ENCODE measurements at places on chromosomes 12 and 14.
A peak's percentile ranks its signal among the peaks of the same experiment; 100 is the strongest.

GRCh38 chr14:51871846-51872245 lies 11.4 kb downstream of the GNG2 start:
- no peak for DNase-seq

DNA sequence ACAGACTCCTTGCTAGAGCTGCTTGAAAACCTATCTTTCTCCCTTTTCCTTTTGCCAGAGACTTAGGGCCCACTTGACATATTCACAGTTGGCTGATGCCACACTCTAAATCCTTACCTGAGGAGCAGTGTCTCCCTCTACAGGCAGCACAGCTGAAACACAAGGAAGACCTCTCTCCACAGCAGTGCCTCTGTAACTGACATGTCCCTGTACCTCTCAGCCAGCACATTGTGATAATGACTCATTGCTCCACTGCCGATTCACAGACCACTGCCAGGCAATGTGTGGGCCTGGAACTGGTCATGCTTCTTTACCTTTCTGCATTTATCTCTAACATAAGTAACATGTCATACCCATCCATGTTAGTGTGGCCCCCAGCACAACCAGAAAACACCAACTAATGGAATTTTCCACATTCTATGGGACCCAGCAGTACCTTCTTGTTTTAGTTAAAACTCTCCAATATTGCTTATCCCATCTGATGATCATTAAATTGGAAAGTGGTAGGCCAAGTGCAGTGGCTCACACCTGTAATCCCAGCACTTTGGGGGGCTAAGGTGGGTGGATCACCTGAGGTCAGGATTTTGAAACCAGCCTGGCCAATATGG lies 56.5 kb downstream of the GTF2A1 start:
- peak; percentile 73 for DNase-seq

GRCh38 chr12:41277100-41277945 lies 89.2 kb downstream of the PDZRN4 start:
- DNase-seq = peak; percentile 39

- DNase-seq = no peak
Observed at GRCh38 chr12:18242380-18243089, 18.8 kb upstream of the PIK3C2G start.

DNA sequence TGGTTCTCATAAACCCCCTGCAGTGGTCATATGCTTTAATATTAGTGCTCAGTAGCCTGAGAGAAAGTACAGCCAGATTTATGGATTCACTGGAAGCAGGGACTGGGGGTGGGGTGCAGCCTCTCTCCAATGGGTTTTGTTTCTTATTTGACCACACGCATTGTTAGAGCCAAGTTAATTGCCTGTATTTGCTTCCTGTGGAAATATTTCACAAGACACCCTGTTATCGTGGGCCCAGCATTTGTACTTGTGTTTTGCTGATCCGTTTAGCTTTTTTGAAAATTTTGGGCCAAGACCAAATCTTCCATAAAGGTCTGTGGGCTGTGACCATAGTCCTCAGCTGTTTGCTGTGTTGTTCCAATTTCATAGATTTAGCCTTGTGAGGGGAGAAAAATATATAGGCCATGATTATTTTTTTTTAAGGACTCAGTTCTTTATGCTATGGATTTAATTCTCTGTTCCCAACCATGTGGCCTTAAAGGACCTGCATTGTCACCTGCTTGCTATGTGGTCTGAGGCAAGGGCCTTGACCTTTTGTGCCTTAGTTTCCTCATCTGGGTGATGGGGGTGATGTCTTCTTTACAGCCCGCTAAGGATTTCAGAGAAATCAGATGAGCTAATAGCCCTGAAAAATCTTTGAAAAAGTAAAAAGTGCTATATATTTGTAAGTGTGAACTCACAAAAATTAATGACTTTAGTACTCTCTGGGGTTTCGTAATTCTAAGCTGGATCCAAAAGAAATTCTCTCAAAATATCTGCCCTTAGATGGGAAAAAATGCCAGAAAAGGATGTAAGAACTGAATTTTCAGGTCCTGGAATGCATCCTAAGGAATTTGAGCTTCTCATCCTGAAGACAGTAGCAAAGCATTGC lies 370.2 kb downstream of the DPF3 start:
- peak; percentile 42 for DNase-seq

GRCh38 chr14:50524731-50525515 lies 7.4 kb downstream of the MAP4K5 start:
- peak; percentile 43 for DNase-seq

- DNase-seq = no peak
Observed at GRCh38 chr14:30252151-30252550, 306.8 kb upstream of the G2E3 start.

DNA sequence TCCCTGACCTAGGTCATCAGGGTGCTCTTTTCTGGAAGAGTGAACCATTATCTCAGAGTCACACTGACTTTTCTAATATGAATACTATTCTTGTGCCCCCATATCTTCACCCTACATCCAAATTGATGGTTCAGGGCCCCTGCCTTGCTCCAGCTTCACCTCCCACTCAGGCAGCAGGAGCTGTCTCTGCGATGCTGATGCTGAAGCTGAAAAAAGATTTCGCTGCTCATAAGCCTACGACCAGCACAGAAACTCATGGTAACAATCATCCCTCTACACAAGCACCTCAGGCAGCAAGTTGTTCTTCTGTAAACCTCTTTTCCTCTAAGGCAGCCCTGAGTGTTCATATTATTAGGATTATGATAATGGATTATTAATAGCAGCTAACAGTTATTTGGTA lies 3.2 kb downstream of the ARF3 start:
- DNase-seq = no peak

GRCh38 chr12:87642245-87642644 lies 387.0 kb downstream of the C12orf50 start:
- DNase-seq = no peak

- DNase-seq = peak; percentile 43
Observed at GRCh38 chr12:12628013-12628412, 16.3 kb downstream of the CREBL2 start.

DNA sequence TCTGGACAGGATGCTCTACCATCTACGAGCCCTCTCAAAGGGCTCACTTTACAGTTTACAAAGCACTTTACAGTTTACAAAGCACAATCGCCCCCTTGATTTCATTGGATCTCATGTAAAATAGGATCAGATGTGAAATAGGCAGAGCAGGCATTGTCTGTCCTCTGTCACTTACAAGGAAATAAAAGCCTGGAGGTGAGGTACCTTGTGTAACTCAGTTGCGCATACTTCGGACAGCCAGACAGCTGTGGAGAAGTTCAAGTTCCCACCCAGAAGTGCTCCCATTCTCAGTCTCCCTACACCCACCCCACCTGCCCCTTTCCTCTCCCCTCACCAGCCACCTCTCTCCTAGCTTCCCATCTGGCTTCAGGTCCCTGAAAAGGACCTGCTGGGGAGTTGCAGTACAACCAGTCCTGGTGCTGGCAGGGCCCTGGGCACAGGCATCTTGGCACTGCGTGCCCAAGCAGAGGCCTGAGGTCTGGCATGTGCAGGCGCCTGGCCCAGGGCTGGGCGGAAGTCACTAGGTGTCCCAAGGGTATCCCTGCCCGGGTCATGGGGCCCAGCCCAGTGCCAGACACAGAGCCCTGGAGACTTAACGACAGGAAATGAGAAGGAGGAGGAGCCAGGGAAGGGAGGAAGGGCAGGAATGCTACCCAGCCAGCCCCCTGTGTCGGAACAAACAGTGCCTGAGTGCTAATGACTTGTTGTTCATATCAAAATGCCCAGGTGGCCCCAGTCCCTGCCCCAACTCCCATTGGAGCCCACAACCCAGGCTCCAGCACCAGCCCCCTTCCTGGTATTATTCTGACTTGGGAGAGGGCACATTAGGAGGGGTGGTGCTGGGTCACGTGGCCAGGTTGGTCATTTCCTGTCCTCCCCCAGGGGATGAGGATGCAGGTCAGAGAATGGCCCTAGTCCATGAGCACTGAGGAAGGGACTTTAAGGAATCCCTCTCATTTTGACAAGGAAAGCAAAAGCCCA lies 5.4 kb downstream of the RAPGEF3 start:
- DNase-seq = peak; percentile 27

DNA sequence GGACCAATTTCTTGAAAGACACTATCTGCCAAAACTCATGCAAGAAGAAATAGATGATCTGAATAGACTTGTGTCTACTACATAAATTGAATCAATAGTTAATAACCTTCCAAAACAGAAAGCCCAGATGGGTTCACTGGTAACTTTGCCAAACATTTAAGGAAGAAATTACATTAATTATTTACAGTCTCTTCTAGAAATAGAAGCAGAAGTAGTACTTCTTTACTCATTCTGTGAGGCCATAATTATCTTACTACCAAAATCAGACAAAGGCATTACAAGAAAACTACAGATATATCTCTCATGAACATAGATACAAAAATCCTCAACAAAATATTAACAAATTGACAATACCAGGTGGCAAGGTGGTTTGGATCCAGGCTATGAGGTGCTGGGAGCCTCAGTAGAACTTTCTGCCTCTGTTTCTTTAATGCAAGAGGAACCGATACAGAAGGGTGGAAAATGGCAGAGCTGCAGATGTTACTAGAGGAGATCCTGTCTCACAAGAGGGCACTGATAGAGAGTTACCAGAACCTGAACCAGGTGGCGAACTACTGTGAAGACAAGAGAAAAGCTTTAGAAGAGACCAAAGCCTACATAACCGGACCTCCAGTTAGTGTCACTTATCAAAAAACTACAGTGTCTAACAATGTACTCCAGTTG lies 33.7 kb upstream of the KTN1 start:
- no peak for DNase-seq

- no peak for DNase-seq
Observed at GRCh38 chr14:21614240-21614639, 20.5 kb downstream of the OR10G2 start.

- no peak for DNase-seq
Observed at GRCh38 chr12:52235822-52236361, 2.8 kb downstream of the KRT7 start.

DNA sequence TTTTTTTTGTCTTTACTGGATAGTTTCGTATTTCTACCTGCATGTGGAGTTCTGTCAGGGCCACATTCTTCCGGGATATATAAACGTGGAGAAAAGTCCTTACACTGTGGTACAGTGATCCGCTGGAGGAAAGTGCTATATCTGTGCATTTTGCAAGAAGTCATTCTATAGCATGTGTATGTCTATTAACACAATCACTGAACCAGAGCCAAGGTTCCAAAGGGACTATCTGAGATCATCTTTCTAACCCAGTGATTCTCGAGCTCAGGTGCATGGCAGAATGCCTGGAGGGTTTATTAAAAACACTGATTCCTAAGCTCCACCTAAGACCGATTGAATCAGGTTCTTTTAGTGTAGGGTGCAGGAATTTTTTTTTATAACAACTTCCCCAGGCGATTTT lies 354.0 kb downstream of the NRXN3 start:
- DNase-seq = no peak

GRCh38 chr12:26118308-26118707 lies 6.5 kb downstream of the BHLHE41 start:
- DNase-seq = no peak

GRCh38 chr12:52836042-52836466 lies 1.9 kb upstream of the KRT79 start:
- DNase-seq = peak; percentile 65

DNA sequence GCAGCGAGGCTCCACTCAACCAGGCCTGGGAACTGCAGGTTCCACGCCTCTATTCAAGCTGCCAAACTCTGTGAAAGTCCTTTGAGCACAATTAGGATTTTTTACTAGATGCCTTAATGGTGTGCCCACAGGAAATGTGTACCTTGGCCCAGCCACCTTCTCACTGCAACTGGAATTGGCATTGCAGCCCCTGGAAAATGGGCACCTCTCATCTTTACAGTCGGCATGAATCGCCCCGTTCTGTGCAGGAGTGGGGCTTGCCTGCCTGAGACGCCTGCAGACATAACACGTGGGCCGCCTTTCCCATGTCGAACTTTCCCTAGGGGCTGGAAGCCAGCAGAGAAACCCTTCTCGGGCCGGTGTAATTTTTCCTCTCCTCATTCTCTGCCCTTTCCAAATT lies 42.0 kb upstream of the ELK3 start:
- DNase-seq = no peak

DNA sequence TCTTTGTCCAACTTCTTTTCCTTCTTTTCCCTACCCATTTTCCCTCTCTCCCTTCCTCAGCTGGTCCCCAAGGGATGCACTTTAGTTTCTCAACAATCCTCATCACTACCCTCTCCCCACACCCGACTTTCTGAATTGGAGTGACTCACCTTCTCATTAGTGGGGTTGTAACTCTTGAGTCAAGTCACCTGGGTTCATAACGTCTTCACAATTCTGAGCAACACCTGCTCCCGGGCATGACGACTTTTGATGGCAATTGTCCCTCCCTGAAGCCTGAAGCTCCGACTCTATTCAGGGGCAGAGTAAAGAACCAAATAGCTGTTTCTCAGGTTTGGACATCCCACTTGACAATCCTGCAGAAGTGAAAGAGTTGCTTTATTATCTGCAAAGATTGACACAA lies 82.7 kb upstream of the OTX2 start:
- no peak for DNase-seq

GRCh38 chr14:49218436-49219092 lies 367.6 kb downstream of the RPS29 start:
- DNase-seq = peak; percentile 3

DNA sequence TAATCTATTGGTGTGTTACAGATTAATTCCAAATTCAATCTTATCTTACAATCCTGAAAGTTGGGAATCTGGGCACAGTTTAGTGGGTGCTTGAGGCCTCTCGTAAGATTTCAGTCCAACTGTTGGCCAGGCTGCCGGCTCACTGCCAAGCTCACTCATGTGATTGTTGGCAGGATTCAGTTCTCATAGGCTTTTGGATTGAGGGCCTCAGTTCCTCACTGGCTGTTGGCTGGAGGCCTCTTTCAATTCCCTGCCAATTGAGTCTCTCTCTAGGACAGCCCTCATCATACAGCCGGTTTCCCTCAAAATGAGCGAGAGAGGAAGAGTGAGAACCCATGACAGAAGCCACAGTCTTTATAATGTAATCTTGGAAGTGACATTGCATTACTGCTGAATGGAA lies 123.5 kb upstream of the FBXO33 start:
- no peak for DNase-seq

DNA sequence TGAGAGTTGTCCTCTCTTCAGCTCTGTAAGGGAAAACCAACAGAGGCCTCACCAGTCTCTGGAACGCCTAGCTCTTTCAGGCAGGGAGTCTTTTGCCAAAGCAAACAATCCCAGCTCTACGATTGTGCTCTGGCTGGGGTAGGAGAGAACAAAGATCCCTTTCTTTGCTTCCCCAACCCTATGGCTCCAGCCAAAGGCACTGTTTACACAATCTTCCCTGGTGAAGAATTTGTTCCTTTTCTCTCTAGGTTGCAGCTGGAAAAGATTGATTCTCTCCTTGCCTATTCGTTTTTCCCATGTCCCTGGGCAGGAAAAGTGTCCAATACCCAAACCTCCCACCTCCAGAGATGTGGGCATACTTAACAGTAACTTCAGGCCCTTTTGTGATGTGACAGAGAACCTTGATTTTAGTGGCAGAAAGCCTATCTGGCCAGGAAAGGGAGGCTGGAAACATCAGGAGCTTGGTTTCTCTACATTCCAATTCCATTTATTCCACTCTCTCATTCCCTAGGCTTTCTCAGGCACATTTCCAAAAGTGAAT lies 16.8 kb downstream of the ATP5MC2 start:
- DNase-seq = peak; percentile 57

DNA sequence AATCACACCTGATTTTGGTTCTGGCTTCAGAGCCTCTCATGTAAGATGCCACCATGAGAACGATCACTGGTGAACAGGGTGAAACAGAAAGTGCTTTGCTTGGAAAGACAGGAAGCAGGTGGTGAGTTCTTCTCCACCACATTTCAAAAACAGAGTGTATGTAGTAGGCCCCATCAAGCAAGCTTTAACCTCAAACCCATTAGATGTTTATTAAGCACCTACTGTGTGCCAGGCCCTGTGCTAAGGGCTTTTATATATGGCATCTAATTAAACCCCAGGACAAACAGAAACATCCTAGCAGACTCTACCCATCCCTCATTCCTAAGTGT lies 47.8 kb upstream of the MED13L start:
- no peak for DNase-seq
